HT-29 (cell line): ENCODE measurements at places on chromosomes 13 and 19. TPM values are rescaled to one million over a fixed set of nuclear protein-coding genes. Genes with fewer than 3 reads are reported as not detected.
A peak's percentile ranks its signal among the peaks of the same experiment; 100 is the strongest.

- DNase-seq: no peak
Observed at GRCh38 chr13:82439159-82439904, 1442.9 kb downstream of the SLITRK1 start.

GRCh38 chr13:94329754-94330551 lies 149.5 kb downstream of the DCT start:
- DNase-seq: no peak

- DNase-seq: no peak
Observed at GRCh38 chr13:86830046-86830445, 841.1 kb upstream of the SLITRK5 start.

DNA sequence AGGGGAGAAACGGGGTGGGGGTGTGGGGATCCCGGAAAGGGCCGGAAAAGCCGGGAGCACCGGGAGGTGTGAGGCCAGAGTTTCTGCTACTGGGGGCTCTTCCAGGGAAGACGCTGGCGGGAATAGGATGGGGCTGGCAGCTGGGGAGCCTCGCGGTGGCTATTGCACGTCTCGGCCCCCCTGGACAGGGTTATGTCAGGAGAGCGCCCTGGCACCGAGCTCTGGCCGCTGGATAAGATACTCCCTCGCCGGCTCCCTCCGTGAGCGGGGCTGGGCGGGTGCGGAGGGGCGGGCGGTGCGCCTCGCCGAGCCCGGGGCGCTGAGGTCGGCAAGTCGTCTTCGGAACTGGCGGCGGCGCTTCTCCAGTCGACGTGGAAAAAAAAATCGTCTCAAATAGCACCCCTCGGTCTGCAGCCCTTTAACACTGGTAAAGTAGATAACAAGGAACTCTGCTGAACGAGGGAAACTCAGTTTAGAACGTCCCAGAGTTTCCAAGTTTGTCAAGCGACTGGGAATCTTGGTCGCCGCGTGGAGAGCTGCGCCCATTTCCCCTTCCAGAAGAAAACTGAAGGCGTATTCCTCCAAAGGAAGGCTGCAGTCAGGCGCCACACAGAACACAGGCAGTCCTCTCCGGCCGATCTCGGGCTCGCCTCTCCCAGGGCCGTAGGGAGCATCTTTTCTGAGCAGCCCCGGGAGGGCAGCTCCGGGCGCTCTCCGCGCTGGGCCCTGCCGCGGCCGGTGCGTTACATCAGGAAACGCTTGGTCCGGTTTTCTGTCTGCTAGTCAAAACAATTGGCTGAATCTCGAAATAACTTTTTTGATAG lies 115.1 kb downstream of the KCNRG start:
- DNase-seq: peak; percentile 54

The SLC6A16 gene
- total RNA-seq: 0.26 TPM in 1 of 2 replicates, not detected in the other

The NALCN gene
- total RNA-seq: not detected in 2 replicates
